Left kidney (tissue), 8 donors: ENCODE measurements at places on chromosomes 13 and 19. TPM values are rescaled to one million over a fixed set of nuclear protein-coding genes. Genes with fewer than 3 reads are reported as not detected.

DNA sequence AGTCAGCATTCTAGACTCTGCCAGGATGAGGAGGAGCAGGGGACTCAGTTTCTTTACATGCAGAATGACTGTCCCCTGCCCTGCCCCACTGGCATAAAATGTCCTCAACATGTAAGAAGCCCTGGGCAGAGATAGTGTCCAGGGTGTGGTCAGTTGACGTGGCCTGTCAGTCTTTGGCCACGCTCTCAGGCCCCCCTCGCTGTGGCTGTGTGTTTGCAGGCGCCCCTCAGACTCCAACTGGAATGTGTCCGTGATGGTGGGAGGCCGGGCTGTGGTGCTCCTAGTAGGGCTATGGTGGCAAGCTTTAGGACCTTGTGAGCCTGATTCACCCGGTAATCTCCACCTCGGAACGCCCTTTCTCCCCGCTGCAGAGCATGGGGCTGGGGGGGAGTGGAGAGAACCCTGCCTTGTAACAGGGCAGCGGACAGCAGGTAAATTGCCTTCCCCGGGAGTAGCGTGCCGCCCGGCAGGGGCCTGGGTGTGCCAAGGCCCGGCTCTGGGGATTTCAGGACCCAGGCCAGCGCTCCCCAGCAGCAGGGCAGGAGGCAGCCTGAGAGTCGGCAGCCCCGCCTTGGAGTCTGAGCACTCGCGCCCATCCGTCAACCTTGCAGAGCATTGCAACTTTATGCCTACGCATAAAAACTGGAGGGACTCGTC, 62.3 kb downstream of the CHST8 start:
- DNase-seq, result peak; percentile 81

DNA sequence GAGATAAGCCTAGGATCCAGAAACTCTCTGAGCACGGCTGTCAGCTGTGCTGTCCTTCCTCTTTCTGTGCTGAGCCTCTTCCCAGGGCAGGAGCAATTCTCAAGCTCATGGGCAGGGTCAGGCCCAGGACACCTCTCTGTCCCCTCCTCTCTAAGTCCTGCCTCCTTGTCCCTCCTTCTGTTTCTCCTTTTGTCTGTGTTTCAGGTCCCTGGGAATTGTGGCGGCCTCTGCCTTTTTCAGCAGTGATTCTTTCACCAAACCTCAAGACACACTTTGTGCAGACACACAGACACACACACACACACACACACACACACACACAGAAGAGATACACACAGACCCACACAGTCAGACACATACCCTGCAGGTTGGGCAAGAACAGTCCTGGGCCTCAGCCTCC, at the start of gene PSG1:
Gene PSG1, minus strand, starts transcription at position 101 of the 400 bp plus-strand sequence. CDS start 132 bp downstream, outside the sequence.
- no peak for DNase-seq

DNA sequence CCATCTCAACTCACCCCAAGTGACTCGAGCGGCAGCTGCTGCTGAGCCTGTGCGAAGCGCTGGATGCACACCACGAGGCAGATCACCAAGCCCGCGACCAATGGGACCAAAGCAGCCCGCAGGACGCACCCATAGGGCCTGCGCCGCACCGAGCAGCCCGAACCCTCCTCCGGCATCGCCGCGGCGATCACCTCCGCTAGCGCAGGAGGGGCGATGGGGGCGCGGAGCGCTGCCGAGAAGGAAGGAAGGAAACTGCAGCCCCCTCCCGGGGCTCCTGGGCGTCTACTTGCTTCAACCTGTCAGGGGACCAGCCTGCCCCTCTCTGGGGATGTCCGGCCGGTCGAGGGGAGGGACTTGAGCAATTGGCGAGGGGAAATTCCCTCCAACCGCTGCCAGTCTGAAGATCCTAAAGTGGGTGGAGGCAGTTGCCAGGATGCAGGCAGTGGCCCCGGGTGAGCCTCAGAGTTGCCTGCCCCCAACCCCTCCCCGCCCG, at the start of gene CD70:
Gene CD70, minus strand, starts transcription at position 324 of the 493 bp plus-strand sequence. Its CDS starts 148 bp downstream, at position 176.
- no peak for DNase-seq

- no peak for DNase-seq
Observed at GRCh38 chr13:26658448-26659385, 101.2 kb downstream of the WASF3 start.

GRCh38 chr19:2977746-2978138, 378 bp downstream of the TLE6 start:
- no peak for DNase-seq

DNA sequence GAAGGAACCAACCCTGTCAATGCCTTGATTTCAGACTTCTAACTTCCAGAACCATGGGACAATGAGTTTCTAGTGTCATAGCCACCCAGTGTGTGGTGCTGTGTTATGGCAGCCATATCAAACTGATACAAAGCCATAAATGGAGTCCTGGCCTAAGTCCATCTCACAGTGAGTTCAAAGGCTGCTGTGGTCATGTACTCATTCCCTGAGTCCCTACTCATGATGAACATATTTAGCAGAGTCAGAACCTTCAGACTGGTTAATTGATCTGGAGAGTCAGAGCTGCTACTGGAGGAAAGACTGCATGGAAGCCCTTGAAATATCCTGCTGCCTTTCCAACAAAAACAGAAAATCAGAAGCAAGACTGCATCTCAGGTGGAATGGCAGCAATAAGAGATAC, 39.2 kb upstream of the CSNK1A1L start:
- no peak for DNase-seq

ATP4A gene
- not detected for polyA plus RNA-seq

GRCh38 chr19:40232479-40232878, 6.0 kb upstream of the CCNP start:
- DNase-seq, result no peak

DNA sequence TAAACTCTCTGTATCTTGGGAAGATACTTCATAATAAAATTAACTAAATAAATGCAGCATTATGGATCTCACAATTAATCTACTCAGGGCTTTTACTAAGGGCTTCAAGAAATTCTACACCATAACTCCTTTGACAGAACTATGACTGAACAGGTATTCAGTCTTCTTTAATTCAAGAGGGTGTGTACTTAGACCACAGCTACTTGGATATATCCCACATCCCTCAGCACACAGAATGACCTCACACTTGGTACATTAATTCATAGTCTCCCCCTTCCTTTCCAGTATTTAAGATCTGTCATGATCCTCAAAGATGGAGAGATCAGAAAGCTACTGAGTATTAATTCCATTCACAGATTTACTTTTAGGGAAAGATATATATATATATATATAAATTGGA, 11.6 kb downstream of the DIAPH3 start:
- DNase-seq, result no peak

GRCh38 chr13:42906257-42906656, 85.8 kb downstream of the EPSTI1 start:
- no peak for DNase-seq

DNA sequence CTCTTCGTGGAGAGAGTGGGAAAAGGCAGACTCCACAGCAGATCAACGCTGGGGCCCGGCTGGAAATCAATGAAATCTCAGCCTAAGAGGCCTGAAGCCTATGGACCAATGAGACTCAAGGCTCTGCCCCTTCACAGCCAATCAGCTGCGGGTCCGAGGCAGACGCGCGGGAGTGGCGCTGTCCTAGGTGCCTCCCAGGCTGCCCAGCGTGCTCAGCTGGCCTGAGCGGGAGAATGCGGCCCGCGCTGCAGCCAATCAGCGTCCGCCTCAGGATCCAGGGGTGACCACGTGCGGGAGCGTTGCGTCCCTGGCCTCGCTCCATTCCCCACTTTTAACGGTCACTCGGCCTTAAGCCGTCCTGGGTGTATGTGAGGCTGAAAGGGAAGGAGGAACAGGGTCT, at the start of gene ZBTB32:
Gene ZBTB32, plus strand, starts transcription at position 341 of the 400 bp plus-strand sequence. CDS start 10,069 bp downstream, outside the sequence.
- DNase-seq, result no peak

RFC3 gene
- 33.9 TPM for polyA plus RNA-seq

- DNase-seq, result no peak
Observed at GRCh38 chr13:33321686-33322542, 36.4 kb upstream of the STARD13 start.

DNA sequence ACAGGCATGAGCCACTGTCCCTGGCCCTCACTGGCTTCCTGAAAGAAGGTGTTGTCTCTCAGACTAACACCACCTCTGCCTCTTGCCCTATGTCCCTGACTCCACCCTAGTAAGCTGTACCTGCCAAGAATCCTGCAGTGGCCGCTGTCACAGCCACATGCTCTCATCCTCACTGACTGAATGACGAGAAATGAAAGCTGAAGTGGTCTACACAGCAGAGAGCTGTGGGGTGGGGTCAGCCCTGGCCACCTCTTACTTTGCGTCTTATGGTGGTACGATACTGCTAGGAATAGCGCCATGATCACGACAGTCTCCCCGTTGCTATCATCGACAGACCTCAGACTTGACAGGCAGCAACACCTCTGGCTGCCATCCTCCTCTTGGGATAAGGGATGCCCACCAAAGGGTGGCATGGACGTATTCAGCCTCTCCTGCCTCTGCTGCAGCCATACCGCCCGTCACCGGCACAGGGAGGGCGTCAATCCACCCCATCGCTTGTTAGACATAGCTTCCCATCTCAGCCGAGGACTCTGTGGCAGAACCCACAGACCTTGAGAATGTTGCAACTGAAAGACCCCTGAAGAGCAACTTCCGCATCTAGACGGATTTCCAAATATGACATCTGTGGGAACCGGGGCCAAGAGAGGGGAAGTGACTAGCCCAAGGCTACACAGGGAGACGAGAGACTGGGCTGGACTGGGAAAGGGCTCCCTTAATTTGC, 809 bp downstream of the MYO1F start:
- no peak for DNase-seq

- DNase-seq, result no peak
Observed at GRCh38 chr19:42501733-42502132, 26.5 kb downstream of the CEACAM1 start.

NBEA gene
- 19.8 TPM for polyA plus RNA-seq

DNA sequence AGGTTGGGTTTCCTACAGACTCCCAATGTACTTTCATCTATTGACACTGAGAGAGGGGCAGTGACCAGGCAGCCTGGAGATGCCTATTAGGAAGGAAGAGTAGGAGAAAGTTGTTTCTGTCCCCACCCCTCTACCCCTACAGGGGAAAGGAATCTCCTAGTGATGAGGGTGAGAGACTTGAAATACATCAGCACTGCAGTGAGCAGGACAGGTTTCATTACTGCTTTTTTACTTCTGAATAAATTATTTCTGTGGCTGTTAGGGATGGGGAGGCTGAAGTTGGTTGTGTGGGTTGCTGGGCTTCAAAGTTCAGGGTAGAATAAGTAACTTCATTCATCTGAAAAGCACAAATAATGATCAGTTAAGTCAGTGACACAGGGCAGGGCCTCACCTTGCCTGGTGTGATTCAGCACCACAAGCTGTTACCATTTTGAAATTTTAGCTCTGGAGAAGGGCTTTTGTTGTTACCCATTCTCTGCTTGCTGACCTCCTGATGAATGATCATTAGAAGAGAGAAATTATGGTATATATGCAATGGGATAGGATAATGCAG, 19.3 kb downstream of the CEACAM1 start:
- no peak for DNase-seq

GRCh38 chr13:109500146-109500773, 286.1 kb downstream of the IRS2 start:
- DNase-seq, result no peak

PSG3 gene
- 0.13 TPM for polyA plus RNA-seq

DNA sequence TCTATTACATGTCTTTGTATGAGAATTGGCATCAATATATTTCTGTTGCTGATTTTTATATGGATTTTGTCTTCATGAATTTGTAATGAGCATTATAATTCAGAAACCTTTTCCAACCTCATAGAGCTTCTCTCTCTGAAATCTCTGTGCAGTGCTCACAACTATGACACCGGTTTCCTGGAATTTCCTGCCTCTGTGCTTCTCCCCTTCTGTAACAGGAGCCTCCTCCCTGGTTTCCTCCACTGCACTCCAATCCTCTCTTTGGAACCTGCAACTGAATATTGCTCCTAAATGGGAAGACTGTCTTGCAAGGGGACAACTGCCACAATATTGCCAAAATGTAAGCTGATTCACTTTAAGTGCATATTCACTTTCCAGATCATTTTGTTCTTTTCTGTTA, 1147.9 kb downstream of the UQCRFS1 start:
- no peak for DNase-seq

TMEM221 gene
- polyA plus RNA-seq, result 2.9 TPM

DNA sequence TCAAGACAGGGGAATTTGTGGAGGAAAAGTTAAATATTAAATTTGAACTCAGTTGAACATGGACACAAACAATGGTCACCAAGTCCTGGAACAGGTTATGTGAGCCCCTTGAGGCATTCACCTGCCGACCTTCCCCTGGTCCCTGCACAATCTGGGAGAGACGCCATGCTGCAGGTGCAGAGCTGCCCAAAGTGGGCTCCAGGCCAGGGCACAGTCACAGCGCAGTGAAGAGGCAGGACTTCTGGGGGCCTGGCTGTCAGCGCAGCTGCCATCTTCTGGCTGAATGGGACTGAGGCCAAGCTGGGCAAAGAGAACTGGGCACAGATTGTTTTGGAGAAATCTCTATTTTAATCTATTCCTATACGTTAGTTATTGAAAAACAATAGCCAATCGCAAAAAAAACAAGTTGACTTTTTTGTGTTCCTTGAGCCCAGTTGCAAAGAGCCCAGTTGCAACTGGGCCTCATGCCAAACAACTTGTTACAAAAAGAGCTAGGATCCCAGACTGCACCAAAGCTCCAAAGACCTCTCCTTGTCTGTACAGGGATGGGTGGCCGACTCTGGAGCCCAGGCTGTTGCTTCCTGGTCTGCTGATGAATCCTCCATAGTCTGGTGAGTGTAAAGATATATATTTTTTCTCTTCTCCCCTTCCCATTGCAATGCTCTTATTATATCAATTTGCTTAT, 1.2 kb upstream of the ZNF626 start:
- no peak for DNase-seq

LILRA5 gene
- 0.45 TPM for polyA plus RNA-seq

SGCG gene
- 4.2 TPM for polyA plus RNA-seq

GRCh38 chr19:13794398-13794756, 866 bp upstream of the ZSWIM4 start:
- peak; percentile 48 for DNase-seq

- DNase-seq, result no peak
Observed at GRCh38 chr13:113356596-113356995, 7.3 kb downstream of the GRTP1 start.

FCAR gene
- 0.27 TPM for polyA plus RNA-seq

RFPL4A gene
- not detected for polyA plus RNA-seq

- DNase-seq, result no peak
Observed at GRCh38 chr19:50705422-50706019, 14.1 kb downstream of the SHANK1 start.

GRCh38 chr19:52567921-52568320, 2.2 kb upstream of the ZNF701 start:
- DNase-seq, result no peak

OR4F17 gene
- polyA plus RNA-seq, result 0.23 TPM

SPACA4 gene
- polyA plus RNA-seq, result not detected

DNA sequence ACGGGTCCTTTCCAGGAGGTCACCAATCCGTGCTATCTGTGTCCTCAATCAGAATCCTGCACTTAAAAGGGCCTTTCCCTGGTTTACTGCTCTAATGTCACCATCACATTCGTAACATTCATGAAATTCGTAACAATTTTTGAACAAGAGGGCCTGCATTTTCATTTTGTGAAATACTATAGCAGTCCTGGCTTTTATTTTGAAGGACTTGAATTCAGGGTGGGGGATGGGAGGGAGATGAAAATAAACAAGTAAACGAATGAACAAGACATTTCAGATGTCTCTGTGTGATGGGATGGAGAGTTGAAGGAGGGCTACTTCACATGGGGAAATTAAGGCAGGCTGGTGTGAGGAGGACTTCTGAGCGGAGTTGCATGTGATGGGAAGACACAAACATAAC, 281.0 kb downstream of the TSHZ3 start:
- no peak for DNase-seq
